HFFc6 (cell line): ENCODE measurements at places on chromosomes 5 and 9. TPM values are rescaled to one million over a fixed set of nuclear protein-coding genes. Genes with fewer than 3 reads are reported as not detected.

DNA sequence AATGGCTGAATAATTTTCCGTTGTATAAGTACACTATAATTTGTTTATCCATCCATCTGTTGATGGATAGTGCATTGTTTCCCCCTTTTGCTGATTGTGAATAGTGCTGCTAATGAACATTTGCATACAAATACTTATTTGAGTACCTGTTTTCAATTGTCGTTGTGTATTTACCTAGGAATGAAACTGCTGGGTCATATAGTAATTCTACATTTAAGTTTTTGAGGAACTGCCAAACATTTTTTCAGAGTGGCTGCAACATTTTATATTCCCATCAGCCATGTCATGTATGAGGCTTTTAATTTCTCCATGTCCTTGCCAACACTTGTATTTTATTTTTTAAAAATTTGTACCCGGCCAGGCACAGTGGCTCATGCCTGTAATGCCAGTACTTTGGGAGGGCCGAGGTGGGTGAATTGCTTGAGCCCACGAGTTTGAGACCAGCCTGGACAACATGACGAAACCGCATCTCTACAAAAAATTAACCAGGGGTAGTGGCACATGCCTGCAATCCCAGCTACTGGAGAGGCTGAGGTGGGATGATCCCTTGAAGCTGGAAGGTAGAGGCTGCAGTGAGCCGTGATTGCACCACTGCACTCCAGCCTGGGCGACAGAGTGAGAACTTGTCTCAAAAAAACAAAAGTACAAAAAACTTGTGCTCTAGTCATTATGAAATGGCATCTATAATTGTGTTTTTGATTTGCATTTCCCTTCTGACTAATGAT, 2.2 kb upstream of the ANXA6 start:
- no peak for DNase-seq

DNA sequence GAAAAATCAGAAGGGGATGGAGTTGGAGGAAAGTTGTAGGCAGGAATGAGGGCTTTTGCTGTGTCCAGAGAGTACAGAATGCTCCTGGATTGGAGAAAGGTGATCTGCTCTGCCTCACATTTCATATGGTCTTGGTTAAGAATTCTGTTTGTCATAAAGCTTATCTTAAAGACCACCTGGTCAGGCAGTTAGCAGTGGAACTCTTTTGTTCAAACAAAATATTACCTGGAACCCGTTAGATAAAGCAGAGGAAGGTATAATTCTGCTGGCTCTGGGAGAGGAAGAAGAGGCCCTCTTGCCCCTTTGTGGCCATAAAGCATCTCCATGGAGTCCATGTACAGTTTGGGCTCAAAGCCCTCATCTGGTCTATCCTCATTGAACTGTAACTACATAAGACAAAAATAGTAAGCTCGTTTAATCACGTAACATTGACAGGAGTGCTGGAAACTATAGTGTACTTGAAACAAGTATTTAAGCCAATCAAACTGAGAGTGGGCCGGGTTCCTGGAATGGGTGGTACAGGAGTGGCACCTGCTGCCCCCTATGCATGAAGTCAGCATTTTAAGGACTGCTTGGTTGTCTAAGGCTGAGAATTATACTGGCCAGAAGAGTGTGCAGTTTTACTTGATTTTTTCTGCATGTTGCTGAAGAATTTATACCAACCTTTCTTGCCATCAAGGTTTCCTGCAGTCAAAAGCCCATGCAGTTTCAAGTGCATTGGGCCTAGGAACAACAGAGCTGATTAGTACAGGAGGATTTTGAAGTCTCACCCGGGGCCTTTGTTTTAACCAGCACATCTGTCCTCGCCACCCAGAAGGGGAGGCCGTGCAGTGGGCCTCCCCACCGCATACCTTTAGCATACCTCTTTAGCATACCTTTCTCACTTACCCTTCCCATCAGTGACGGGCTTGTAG, 39.9 kb downstream of the STXBP1 start:
- DNase-seq = no peak

- peak; percentile 47 for DNase-seq
Measured at GRCh38 chr9:96071076-96071814, 195.8 kb downstream of the ERCC6L2 start.

The SLC6A3 gene
- not detected in 3 replicates for total RNA-seq

The PCDHB3 gene
- 0.20 and 0.23 TPM in 2 replicates for total RNA-seq

The TSSK1B gene
- not detected in 3 replicates for total RNA-seq

The CTSL gene
- 207 to 218 TPM (median 208 TPM) in 3 replicates for total RNA-seq

The SHISAL2B gene
- total RNA-seq = not detected in 3 replicates
